Activated T-helper 9 cell treated with anti-CD3 and anti-CD28 coated beads, Interleukin-2, amount 50 U/mL, for 16 hours (primary cell): ENCODE measurements at places on chromosomes 2 and 18.

GRCh38 chr18:48290162-48290926 lies 118.8 kb downstream of the ZBTB7C start:
- no peak for DNase-seq

DNA sequence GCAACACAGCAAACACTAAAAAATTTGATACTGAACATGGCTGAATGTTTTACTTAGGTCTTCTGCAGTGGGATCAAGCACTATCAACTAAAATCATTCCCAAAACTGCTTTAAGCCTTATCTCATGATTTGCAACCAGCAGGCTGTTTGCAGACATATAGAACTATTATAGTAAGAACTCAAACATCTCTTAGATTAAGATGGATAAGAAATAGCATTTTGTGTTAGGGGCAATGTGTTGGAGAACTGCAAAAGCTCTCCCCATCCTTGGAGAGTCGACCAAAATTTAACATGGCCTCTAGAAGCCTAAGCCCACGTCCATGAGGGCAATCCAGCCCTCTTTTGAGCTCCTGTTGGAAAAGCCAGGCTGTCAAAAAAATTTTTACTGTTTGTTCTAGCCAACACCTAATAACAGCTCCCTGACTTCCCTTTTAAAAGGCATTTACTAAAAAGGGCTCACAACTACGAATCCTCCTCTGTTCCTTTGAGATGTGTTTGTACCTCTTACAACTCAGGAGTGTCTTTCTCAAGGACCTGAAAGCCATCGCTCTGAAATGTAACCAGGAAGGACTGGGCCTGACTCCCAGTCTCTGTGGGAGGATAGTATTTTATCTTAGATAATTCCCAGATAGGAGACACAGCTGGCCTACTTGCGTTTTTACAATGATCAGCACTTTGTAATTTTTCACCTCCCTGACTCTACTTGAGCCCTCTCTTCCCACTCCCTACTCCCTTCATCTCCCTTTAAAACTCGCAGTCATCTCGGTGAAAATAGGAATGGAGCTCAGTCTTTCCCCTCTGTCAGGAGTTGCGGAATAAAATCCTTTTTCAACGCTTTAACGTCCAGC lies 1.4 kb downstream of the KRCC1 start:
- DNase-seq: no peak

GRCh38 chr18:60100778-60101177 lies 201.0 kb downstream of the PMAIP1 start:
- no peak for DNase-seq

DNA sequence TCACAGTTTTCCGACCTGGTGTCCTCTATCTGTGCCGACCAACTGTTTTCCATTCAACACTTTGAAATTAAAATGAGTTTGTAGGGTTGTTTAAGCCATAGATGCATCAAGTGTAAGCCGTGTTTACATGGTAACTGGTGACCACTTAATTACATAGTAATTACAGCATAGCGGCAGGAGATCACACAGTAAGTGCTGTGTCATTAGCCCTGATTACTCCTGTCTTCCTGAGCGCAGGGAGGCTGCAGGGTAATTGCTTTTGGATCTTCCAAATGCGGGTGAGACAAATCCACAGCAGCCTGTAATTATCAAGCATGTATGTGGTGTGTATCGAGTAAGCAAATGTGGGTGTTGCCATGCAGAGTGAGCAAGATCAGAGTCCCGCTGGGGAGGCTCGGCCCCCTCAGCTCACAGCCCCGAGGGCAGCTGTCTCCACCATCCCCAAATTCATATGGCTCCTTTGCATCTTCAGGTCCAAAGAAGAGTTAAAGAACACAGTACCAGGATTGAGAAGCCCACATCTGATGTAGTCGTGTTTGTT lies 71.5 kb upstream of the HDAC4 start:
- DNase-seq: no peak

DNA sequence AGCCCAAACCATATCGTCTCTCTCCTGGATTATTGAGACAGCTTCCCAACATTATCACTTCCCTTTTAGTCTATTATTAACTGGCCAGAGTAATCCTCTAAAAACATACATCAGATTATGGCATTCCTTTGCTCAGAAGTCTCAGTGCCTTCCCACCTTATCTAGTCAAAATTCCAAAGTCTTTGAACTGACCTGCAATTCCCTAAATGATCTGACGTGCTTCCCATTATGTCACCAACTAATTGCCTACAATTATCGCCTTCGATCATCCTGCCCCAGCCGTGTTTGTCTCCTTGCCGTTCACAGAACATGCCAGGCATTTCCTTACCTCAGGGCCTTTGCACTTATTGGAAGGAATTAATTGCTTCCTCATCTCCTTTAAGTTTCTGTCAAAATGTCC lies 332.4 kb downstream of the IRS1 start:
- DNase-seq: no peak

DNA sequence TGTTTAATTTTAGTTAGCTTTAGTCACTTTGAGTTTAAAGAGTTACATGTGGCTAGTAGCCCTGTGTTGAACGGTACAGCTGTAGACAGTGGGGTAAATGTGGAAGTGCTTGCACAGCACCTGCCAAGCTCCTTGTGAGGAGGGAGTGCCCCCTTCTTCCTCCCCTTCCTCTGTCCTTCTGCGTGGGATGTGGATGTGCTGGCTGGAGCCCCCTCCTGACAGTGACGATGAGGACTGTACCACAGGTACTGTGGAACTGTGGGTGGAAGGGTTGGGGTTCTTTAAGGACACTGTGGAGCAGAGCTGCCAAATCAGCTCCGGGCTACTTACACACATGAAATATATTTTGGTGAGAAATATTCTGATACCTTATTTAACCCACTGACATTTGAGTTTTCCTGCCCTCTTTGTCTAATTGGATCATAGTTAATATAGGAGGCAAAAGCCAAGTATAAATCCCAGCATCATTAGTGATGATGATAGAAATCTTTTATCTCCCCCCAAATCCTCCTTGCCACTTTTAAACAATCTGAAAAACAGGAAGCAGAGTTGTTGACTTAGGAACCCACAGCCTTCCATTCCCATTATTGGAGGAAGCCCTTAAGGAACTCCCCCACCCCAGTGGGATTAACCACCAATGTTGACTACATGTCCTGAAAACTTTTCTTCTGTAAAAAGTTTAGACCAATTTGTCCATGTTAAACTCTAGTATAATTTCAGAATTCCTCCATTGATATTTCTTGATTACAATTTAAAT lies 181.3 kb downstream of the PTPRM start:
- no peak for DNase-seq

GRCh38 chr2:51410331-51410730 lies 378.4 kb upstream of the NRXN1 start:
- DNase-seq: no peak

DNA sequence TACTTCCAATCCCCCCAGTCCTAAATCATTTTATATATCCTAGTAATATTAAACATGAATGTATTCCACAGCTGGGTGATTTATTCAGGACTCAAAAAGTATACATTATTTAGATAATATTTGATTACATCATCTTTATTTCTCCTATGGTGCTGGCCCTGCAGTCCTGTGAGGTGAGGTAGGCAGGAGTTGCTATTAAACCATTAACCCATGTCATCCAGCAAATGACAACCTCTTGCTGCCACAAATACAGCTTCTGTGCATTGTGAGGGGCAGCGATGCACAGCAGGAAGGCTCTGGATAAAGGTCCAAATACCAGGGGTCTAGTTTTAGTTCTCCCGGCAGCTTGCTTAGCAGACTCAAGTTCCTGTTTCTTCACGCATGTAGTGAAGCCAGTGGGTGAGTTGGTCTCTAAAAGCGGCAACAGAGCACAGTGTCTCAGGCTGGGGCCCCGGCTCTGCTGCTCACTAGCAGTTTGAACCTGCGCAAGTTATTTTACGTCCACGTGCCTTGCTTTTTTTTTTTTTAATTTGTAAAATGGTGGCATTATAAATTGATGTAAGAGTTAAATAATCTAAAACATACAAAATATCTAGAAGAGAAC lies 36.1 kb downstream of the INSIG2 start:
- no peak for DNase-seq

DNA sequence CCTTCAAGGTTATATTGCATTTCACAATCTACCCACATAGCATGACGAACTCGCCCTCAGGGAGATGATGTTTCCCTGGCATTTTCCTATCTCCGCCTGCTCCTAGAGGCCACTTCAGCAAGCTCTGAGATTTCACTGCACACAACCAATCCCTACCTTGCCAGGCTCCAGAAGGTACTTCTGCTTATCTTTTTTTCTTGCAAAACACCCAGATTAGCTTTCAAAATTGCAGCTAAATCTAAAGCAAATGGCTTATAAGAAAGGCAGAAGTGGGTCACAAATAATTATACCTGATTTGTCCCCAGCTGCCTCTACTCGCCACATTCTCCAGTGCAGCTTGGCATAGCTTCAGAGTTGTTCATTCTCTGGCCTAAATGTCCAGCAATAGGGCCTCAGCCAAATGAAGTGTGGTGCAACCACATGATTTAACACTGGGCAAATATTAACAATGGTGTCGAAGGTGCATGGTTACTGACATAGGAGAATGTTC lies 32.4 kb upstream of the MRPL19 start:
- DNase-seq: no peak

GRCh38 chr2:187316040-187316439 lies 132.0 kb downstream of the CALCRL start:
- DNase-seq: no peak

- DNase-seq: no peak
Observed at GRCh38 chr2:147273628-147274027, 571.2 kb upstream of the ACVR2A start.

DNA sequence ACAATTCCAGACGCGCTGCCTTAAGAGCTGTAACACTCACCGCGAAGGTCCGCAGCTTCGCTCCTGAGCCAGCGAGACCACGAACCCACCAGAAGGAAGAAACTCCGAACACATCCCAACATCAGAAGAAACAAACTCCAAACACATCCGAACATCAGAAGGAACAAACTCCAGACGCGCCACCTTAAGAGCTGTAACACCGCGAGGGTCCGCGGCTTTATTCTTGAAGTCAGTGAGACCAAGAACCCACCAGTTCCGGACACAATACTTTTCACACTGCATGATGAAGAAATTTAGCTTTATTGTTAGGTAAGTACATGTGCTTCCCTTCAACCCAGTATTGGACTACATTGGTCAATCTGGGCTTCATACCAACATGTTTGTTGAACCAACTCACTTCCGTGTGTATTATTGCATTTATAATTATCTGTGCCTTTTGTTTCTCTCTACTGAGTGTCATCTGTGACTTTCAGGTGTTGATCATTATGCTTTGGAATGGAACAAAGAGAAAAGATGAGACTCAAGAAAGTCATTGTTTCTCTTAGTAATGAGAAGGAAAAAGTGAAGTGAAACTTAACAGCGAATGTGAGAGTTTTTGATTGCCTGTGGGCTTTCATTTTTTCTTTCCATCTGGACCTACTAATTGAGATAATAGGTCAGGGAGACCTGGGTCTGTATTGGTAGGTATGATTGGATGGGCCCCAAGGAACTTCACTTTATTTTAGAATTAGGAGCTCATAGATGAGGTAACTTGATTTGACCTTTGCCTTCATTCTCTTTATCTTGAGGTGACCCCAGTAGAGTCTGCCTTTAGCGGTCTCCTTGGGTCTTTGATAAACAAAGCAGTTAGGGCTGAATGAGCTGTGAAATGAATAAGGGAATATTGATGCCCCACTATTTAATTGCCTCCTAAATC lies 76.1 kb upstream of the CAVIN2 start:
- DNase-seq: no peak

DNA sequence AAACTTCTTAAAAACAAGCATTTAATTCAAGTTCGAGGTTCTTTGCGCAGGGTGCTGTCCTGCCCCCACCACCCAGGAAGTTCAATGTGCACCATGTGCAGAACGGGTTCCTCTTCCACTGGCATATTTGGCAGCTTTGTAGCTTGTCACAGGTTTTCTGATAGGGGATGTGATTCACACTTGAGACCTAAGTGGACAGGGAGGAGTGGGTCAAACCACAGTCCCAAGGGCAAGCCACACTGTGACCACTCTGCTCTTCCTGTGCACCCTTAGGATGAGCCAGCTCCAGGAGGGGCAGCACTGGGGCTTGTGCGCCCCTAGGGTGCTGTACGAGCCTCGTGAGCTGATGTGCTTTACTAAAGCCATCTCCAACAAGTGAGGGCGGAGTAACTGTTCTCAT lies 82.5 kb downstream of the TGFA start:
- no peak for DNase-seq

GRCh38 chr2:86697551-86698104 lies 22.5 kb upstream of the RMND5A start:
- no peak for DNase-seq

GRCh38 chr2:82342356-82342755 lies 2037.8 kb upstream of the LRRTM1 start:
- no peak for DNase-seq

- DNase-seq: no peak
Observed at GRCh38 chr2:221807706-221808105, 235.6 kb upstream of the EPHA4 start.

DNA sequence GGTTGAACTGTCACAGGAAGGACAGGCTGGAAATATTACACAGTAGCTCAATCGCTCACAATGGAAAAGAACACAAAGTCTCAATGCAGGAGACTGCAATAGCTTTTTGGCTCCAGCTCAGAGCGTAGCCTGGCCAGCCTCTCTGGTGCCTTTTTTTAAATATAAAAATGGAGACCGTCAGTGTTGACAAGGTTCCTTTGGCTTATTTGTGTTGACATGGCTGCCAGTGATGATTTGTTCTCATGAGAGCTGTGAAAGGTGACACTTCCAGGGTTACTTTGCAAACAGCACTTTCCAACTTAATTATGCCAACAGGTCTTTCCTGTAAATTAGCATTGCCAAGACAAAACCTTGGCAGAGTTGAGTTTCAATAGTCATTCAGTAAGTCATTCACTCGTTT lies 70.8 kb downstream of the KCNE4 start:
- DNase-seq: no peak

- DNase-seq: no peak
Observed at GRCh38 chr2:187917535-187917934, 363.3 kb upstream of the TFPI start.

DNA sequence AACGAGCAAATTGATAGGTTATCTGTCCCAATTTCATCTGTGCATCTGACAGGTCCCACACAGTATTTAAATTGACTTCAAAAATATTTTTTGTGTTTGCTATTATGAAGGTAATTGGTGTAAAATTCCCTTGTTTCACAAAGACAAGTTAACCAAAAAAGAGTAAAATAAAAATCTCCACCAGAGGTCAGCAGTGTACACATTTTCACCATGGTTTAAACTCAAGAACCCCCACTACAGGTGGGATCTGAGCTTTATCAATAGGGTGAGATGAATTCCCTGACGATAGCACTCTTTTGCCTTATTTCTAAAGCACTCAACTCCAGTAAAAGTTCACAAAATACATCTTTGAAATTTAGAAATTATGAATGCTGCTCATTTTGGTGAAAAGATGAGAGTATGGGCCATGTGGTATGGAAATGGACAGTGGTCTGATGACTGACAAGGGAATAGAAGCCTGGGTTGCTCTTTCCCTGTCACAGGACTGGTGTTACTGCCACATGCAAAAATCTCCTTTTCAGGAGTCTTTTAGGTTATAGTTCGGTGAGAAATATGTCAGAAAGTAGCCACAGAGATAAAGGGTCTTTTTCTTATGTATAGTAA lies 68.0 kb downstream of the SERPINB8 start:
- DNase-seq: no peak
